Fibroblast of skin of right quadriceps (primary cell): ENCODE measurements at places on chromosomes 4 and X.
A peak's percentile ranks its signal among the peaks of the same experiment; 100 is the strongest.

GRCh38 chrX:122910697-122911096, 273.4 kb upstream of the GRIA3 start:
- no peak for DNase-seq

DNA sequence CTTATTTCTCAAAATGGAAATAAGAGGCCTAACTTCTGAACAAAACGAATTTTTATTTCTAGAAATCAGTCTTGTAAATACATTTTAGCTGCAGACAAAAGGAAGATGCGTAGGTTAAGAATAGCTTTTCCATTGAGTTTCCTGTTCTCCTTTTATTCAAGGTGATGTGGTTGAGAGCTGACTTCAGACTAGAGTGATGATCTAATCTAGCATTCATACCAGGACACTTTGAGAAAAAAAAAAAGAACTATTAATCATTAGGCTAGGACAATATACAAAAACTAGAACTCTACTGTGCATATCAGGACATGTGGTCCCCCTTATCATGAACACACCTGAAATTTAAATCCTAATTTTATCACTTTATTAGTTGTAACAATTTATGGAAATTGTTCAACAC, 884.5 kb upstream of the EPHA5 start:
- DNase-seq: peak; percentile 25

DNA sequence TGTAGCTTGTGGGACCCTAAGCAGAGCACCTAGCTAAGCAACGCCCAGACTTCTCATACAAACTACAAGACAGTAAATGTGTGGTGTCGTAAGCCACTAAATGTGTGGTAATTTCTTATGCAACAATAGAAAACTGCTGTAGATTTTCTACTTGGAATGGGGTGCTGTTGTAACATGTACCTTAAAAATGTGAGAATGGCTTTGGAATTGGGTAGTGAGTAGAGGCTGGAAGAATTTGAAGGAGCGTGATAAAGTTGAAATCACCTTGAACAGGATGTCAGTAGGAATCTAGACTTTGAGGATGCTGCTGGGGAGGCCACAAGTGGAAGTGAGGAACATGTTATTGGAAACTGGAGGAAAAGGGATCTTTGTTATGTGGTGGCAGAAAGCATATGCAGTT, 43.2 kb upstream of the FUNDC1 start:
- no peak for DNase-seq

- DNase-seq: no peak
Measured at GRCh38 chr4:26233350-26233749, 87.5 kb upstream of the RBPJ start.

DNA sequence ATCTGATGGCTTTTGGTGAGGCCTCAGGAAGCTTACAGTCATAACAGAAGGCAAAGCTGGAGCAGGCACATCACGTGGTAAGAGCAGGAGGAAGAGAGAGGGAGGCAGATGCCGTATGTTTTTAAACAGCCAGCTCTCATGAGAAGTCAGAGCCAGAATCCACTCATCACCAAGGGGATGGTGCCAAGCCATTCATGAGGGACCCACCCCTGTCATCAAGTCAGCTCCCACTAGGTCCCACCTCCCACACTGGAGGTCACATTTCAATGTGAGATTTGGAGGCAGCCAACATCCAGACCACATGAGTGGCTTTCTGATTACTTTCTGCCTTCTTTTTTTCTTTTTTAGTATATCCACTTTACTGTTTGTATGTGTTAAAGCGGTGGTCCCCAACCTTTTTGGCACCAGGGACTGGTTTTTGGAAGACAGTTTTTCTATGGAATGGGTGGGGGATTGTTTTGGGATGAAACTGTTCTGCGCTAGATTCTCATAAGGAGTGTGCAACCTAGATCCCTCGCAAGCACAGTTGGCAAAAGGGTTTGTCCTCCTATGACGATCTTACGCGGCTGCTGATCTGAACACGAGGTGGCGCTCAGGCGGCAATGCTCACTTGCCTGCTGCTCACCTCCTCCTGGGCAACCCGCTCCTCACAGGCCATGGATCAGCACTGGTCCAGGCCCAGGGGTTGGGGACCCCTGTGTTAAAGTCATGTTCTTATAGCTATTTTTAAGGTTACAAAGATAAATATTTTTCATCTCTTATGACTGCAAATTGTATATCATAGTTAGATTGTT, 61.7 kb downstream of the SLIT2 start:
- DNase-seq: no peak

DNA sequence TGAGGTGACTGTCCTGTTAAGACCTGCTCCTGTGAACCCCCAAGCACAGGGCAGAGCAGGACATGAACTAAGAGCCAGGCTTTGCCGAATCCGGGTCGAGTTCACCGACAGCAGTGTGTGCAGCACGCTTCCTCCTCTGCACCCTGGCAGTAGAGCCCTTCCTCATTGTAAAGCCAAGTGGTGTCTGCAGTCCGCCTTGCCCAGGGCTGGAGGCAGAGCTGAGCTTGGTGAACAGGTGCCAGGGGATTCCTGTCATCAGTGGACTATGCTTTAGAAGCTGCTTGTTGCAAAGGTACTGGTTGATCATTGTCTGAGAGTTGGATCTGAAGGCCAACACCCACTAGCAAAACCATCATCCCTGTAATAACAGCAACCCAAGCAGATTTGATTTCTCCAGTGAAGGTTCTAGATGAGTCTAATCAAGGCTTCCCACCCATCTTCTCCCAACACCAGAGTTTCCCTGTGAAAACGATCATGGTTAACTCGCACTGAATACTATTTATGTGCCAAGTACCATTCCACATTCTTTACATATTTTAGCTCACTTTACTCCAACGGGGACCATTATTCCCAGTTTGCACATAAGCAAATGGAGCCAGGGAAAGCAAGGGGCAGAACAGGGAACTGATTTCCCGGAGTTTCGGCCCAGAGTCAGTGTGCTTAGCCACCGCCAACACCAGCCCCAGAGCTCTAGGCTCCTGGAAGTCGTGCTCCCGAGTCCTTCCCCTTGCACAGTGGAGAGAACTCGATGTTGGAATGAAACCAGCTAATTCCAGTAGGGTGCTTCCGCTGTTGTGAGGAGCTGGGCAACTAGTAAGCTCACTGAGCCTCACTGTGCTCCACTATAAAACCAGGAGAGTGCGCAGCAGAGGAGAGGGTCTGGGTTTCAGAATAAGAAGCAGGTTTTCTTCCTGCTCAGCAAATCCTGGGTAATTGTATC, 1.4 kb upstream of the SLC34A2 start:
- no peak for DNase-seq

GRCh38 chr4:102629673-102630072, 128.5 kb downstream of the NFKB1 start:
- DNase-seq: no peak

GRCh38 chr4:24743927-24744326, 51.4 kb upstream of the SOD3 start:
- no peak for DNase-seq

GRCh38 chr4:33961761-33962160, 2282.6 kb downstream of the ARAP2 start:
- peak; percentile 75 for DNase-seq

GRCh38 chr4:11532138-11532537, 103.4 kb upstream of the HS3ST1 start:
- no peak for DNase-seq

DNA sequence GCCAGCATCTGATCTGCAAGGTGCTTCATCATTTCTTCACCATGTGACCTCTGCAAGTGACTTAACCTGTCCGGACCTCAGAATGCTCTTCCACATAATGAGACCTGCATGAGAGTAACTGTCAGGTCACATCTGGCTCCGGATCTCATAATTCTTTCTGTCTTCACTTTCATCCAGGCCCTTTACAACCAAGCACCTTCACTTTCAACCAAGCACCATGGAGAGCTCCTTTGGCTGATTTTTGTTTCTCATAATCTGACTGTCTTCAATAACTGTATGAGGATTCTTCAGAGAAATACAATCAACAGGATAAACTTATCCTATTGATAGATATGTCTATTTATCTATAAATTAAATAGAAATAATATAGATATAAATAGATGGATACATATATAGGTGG, 148.1 kb downstream of the VCX3A start:
- DNase-seq: no peak

- no peak for DNase-seq
Measured at GRCh38 chr4:103303011-103303410, 104.9 kb upstream of the CENPE start.

DNA sequence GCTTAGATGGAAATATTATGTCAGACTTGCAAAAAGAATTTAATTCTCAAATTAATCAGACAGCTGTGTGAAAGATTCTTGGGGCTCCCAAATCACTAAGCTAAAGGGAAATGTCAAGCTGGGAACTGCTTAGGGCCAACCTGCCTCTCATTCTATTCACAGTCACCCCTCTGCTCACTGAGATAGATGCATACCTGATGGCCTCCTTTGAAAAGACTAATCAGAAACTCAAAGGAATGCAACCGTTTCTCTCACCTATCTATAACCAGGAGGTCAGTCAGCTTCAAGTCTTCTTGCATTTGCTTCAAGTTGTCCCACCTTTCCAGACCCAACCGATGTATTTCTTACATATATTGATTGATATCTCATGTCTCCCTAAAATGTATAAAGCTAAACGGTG, 882.7 kb downstream of the CENPC start:
- no peak for DNase-seq

- DNase-seq: no peak
Measured at GRCh38 chrX:105697984-105698781, 124.2 kb upstream of the NRK start.

- DNase-seq: no peak
Measured at GRCh38 chr4:45596379-45597101, 527.3 kb downstream of the GABRG1 start.

DNA sequence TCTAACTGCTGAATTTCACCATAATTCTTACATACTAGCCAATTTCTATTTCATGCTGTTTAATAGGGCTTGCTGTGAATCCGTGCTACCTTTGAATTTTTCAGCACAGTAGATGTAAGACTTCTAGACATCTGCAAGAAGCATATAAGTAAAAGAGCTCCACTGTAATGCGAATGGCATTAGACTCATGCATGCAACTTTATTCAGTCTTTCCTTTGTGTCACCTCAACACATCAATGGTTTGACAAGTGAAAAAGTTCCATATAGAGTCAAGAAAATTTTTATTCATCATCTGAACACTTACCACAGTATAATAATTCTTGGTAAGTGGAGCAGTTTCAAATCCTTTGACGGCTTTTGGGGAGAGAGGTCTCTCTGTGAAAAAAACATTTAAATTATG, 48.9 kb downstream of the ARHGEF6 start:
- no peak for DNase-seq

- no peak for DNase-seq
Measured at GRCh38 chr4:97457253-97457652, 686.0 kb downstream of the STPG2 start.

DNA sequence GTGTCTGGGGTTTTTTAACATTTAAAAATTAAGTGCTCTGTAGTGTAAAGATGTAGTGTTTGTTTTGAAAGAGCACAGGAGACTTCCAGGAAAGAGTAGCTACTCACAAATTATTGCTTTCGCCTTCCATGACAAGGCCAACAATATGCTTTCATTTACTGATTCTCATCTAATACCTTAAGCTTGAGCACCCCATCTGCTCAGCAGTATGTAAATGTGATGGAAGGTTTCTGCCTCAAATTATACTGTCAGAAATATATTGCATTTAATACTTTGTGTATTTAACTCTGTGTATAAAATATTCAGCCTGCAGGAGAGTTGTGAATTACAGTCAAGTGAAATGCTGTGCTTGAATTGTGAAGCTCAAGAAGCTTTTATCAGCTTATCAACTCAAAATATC, 296.3 kb upstream of the ATOH1 start:
- DNase-seq: no peak

GRCh38 chr4:40065010-40065409, 8.4 kb downstream of the N4BP2 start:
- no peak for DNase-seq

DNA sequence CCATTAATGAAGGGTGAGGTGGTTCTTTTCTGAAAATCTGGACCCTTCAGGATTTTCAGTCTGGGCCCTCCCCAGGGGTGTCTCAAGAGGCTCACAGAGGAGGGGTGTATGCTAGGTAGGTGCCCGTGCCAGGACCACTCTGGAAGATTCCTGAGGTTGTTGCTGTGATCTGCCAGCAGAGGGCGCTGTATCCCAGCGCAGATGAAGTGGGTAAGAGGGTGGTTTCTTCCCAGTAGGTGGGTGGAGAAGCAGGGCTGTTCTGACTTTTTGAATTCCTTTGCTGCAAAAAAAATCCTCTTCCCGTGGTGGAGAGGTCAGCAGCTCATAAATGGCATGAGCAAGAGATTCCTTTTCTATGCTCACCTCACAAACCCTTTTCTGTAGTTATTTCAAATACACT, 51.1 kb downstream of the SCML1 start:
- peak; percentile 23 for DNase-seq

GRCh38 chrX:33188286-33188685, 23.1 kb downstream of the DMD start:
- DNase-seq: no peak

GRCh38 chrX:45862801-45863200, 662.1 kb upstream of the DIPK2B start:
- DNase-seq: no peak

- DNase-seq: no peak
Measured at GRCh38 chr4:38455092-38455862, 208.7 kb upstream of the KLF3 start.

- no peak for DNase-seq
Measured at GRCh38 chrX:20355187-20355586, 88.5 kb upstream of the RPS6KA3 start.

GRCh38 chr4:184310881-184311709, 93.4 kb upstream of the ENPP6 start:
- DNase-seq: no peak

- DNase-seq: peak; percentile 5
Measured at GRCh38 chrX:46758163-46758955, 559 bp downstream of the SLC9A7 start.

DNA sequence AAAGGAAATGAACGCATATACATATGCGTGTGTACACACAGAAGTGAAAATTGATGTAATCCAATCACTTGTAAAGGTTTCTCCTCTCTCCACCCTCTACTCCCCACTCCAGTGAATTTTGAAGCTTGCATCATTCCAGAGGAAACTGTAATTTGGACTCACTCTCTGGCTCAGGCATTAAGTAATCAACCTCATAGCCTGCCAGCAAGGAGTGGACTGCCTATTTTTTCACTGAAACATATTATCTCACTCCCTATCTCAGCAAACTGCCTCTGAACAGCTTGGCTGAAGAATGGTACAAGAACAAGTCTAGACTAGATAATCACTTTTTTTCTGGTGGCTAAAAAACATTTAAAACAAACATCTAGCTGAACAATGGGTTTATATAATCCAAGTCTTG, 124.2 kb downstream of the C4orf51 start:
- peak; percentile 90 for DNase-seq

DNA sequence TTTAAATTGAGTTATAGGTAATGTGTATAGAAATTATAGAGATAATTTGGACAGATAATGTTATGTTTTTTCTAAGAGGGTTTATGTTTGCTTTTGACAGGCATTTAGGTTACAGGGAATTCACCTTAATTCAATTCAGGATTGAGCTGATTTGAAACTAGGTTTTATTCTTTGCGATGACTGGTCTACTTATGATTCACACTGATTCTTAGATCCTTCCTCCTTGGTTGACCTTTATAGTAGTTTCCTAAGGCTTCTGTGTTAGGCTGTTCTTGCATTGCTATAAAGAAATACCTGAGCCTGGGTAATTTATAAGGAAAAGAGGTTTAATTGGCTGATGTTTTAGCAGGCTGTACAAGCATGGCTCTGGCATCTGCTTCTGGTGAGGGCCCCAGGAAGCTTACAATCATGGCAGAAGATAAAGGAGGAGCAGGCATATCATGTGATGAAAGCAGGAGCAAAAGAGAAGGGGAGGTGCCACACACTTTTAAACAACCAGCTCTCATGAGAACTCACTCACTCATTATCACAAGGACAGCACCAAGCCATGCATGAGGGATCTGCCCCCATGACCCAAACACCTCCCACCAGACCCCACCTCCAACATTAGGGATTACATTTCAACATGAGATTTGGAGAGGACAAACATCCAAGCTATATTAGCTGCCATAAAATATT, 155.0 kb upstream of the SFRP2 start:
- no peak for DNase-seq
